ENCODE measurements at places on chromosomes 1 and 21.

DNA sequence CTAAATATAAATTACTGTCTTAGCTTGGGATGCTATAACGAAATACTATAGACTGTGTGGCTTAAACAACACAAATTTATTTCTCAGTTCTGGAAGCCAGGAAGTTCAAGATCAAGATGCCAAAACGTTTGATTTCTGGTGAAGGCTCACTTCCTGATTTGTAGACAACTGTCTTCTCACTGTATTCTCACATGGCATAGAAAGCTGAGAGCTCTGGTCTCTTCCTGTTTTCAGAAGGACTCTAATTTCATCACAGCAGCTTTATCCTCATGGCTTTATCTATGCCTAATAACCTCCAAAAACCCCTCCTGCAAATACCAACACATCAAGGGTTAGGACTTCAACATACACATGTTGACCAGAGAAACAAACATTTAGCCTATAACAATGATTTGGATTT is 1795.5 kb downstream of the MRPL39 start:
- DNase-seq = no peak

- no peak for DNase-seq
These were observed 360.7 kb downstream of the PTBP2 start for GRCh38 chr1:97082160-97082848.

GRCh38 chr1:117596023-117596720 is 9.7 kb upstream of the TENT5C start:
- no peak for DNase-seq

GRCh38 chr1:3206696-3207095 is 137.7 kb downstream of the PRDM16 start:
- DNase-seq = no peak

DNA sequence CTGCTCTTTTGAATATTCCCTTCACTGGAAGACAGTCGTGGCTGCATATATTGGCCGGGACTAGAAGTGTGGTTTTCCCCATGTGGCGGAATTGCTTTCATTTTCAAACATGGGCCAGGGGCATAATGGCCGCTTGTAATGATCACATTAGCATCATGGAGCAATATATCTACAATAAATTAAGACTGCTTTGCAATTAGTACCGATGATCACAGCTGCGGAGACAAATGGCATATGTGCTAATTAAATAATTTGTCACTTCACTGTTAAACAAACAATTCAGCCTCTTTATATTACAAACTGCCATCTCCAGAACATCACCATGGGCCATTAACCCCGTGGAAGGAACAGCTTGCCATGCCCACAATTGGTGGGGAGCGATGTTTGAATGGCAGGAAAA is 68.2 kb upstream of the OLIG2 start:
- no peak for DNase-seq

DNA sequence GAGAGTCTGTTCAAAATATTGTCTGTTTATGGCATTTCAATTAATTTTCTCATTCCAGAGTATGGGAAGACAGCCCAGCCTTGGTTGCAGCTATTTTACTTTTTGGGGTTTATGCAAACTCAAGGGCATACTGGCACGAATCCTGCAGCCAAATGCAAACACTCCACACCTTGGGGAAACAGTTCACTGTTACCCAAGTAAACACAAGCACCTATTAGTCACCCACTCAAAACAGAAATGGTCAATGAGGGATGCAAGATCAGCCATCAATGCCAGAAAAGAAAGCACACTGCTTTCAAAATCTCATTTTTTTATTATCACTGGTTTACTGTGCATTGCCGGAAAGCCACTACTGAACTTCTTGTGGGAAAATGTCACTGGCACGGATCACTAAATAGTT is 170.6 kb downstream of the RUNX1 start:
- no peak for DNase-seq

GRCh38 chr1:243335292-243335691 is 79.5 kb downstream of the SDCCAG8 start:
- no peak for DNase-seq

DNA sequence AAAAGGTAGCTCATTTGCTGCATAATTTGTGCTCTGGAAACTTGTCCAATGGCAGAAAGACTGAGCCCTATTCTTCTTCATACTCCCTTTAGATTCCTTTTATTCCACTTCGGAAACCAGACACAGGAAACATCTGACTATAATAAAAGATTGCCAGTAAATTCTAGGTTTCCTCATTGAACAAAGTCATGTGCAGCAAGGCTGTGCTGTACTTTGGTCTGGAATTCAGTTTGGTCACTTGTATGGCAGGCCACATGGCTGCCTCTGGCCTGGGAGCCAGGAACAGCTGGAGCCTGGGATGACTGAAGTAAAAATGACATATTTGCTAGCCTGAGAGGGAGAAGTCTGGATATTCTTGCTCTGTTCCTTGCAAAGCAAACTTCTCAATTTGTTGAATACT is 79.6 kb downstream of the ST3GAL3 start:
- DNase-seq = no peak

DNA sequence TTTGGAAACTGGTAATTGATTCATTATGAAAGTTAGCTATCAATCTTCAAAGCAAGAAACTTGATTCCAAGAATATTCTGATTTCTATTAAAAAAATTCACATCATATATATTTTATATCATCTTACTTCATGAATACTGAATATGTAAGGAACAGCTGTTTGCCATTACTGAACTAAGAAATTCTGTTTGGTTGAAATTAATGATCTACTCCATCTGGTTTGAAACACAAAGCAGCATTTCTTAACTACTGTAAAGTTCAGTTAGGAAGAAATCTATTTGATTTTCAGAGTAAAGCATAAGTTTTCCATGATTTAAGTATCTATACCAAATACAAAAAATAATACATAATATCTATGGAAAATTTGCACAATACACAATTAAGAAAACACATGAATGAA is 66.0 kb upstream of the SCYL3 start:
- DNase-seq = no peak

GRCh38 chr21:41328660-41329607 is 12.3 kb downstream of the FAM3B start:
- DNase-seq = no peak

GRCh38 chr21:45496968-45497845 is 45.0 kb downstream of the SLC19A1 start:
- no peak for DNase-seq

- DNase-seq = no peak
These were observed 419.9 kb downstream of the ZP4 start for GRCh38 chr1:237470712-237471338.

GRCh38 chr21:25999921-26000582 is 170.5 kb downstream of the APP start:
- DNase-seq = no peak

DNA sequence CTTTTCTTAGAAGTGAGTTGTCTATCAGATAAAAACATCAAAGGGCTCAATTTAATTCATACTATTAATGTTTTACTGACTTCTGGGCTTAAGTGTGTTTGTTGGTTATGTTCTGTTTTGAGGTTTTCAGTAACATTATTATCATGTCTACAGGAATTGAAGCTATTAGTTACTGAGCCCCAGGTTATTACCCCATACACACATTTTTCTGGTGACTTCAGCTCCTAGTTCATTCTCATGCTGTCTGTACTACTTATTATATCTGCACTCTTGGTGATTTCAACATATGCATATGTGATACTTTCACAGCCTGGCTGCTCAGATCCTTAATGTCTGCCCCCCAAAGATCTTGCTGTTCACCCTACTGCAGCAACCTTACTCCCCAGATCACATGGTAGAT is 27.0 kb upstream of the SGIP1 start:
- no peak for DNase-seq

DNA sequence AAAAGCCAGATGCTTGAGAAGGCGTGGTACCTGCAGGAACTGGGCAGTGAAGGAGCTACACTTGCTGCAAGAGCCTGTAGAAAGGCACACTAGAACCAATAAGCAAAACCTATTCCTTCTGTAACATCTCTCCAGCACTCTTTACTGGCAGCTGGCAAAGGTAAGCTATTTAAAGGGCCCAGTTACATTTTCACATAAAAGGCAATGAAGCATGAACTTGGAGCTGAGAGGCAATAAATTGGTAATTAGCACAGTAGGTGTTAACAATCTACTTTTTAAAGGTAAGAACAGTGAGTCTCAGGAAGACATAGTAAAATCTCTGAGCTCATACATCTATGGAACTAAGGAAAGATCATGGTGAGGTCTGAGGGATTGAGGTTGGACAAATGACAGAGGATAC is 167.1 kb upstream of the OLFM3 start:
- no peak for DNase-seq

GRCh38 chr1:248751635-248752034 is 3.9 kb downstream of the LYPD8 start:
- DNase-seq = no peak

DNA sequence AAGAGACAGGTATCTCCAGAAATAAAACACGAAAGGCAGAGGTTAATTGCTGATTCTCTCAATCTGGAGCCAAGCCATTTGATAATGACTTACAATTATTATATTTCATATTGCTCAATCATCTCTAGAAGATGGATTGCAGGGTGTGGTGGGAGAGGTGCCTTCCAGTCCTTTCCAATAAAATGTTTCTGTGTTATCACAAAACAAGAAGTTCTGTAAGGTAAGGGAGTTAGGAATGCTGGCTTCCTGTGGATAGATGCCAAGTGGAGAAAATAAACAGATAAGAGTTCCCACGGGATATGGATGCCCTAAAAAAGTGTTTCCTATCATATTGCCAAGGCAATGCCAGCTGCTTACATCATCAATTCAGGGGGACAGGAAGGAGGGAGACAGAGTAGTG is 7.2 kb upstream of the CCN1 start:
- DNase-seq = no peak

DNA sequence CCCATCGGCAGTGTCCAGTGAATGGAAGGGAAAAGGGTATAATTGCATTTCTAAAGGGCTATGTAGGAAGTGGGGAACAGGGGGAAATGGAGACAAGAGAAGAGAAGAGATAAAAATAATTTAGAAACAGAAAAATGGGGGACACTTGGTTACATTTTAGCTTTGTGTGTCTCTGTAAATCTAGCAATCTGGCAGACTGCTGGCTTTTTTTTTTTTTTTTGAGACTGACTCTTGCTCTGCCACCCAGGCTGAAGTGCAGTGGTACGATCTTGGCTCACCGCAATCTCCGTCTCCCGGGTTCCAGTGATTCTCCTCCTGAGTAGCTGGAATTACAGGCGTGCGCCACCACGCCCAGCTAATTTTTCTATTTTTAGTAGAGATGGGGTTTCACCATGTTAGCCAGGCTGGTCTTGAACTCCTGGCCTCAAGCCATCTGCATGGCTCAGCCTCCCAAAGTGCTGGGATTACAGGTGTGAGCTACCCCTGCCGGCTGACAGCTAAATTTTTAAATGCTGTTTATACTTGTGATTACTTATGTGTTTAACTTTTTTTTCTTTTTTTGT is 53.4 kb downstream of the AGPAT3 start:
- no peak for DNase-seq

DNA sequence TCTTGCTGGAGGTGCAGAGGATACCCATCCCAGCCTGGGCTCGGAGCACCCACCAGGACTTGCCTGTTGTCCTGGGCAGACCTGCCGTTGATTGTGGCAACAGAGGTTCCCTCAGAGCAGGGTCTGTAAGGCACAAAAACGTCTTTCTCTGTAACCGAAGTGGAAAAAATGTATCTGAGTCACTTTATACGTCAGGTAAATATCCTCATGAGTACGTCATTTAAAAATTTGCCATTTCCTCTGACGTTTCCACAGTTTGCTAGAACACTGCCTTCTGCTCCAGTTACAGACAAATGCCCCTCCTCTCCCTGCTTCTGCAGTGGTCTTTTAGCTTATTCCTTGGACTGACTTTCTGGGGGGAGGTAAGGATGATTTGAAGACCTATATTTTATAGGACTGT is 326.8 kb downstream of the HHAT start:
- DNase-seq = no peak

DNA sequence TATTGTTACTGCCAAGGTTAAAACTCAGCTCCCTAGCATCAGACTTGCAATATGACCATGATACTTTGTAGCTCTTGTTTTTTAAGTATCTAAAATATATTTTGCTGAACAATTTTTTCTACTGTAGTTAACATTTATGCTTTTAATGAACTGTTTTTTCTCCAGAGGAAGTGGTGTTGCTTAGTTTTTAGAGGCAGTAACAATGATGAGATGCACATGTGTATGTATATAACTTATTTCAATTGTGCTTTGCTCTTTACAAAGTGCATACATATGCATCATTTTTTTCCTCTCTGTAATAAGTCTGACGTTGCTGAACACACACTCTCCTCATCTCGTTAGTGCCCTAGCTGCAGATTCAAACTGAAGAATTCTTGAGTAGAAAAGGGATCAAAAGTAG is 418.8 kb downstream of the ZP4 start:
- DNase-seq = no peak

- DNase-seq = peak; percentile 30
These were observed at the start of gene SLC45A1 for GRCh38 chr1:8317647-8318381. Gene SLC45A1 (plus strand): TSS chr1:8318114. CDS start chr1:8324330, 6,216 bp downstream.

- no peak for DNase-seq
These were observed 29.1 kb upstream of the ATP2B4 start for GRCh38 chr1:203597331-203598090.

Data from fibroblast of skin of left quadriceps (primary cell).